Central memory CD4-positive, alpha-beta T cell (primary cell): ENCODE measurements at places on chromosomes 7 and 10.

GRCh38 chr7:151053096-151053495 is 4.6 kb downstream of the CDK5 start:
- no peak for DNase-seq

DNA sequence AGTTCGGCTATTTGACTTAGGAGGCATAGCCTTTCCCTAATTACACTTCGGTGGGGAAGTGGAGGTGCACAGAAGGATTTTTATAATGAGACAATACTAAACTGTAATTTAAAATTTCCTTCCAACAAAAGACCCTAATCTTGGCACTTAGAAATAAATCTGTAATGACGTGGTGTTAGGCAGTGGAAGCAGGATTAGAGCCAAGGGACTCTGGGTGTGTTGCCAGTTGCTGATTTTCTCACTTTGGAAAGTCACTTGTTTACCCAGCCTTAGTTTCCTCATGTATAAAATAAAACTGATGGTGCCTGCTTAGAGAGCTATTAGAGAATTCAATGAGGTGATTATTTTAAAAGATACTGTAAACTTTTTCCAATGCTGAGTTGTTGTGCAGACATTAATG is 287.2 kb downstream of the AUTS2 start:
- no peak for DNase-seq

GRCh38 chr7:81226234-81226633 is 307.4 kb upstream of the SEMA3C start:
- DNase-seq, result no peak

DNA sequence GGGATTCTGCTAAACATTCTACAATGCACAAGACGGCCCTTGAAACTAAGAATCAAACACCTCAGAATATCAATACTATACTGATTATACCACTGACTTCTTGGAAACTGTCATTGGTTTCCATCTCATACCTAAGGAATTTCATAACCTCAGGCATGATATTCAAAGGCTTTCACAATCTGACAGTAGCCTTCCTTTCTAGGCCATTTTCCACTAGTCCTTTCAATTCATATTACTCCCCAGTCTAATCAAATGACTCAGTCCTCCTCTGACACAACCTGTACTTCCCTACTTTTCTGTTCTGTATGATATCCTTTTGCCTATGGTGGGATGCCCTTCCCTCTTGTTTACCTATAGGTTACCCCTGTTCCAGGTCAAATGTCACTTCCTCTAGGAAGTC is 48.3 kb downstream of the CSTF2T start:
- no peak for DNase-seq

DNA sequence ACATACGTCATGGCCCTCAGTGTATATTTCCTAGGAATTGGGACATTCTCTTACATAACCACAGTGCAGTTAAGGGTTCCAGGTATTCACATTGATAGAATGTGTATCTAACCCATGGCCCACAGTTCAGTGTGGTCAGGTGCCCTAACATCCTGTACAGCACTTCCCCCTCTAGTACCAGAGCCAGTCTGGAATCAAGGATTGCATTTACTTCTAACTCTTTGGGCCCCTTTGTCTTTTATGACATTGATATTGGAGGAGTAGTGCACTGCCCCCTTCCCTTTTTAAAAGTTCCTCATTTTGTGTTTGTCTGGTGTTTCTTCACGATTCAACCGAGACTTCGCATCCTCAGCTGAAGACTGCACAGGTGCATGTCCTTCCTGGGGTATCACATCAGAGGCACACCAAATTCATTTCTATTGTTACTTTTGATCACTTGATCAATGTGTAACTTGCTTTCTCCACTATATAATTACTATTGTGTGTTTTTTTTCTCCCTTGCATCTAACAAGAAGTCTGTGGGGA is 22.4 kb upstream of the NPFFR1 start:
- DNase-seq, result no peak

DNA sequence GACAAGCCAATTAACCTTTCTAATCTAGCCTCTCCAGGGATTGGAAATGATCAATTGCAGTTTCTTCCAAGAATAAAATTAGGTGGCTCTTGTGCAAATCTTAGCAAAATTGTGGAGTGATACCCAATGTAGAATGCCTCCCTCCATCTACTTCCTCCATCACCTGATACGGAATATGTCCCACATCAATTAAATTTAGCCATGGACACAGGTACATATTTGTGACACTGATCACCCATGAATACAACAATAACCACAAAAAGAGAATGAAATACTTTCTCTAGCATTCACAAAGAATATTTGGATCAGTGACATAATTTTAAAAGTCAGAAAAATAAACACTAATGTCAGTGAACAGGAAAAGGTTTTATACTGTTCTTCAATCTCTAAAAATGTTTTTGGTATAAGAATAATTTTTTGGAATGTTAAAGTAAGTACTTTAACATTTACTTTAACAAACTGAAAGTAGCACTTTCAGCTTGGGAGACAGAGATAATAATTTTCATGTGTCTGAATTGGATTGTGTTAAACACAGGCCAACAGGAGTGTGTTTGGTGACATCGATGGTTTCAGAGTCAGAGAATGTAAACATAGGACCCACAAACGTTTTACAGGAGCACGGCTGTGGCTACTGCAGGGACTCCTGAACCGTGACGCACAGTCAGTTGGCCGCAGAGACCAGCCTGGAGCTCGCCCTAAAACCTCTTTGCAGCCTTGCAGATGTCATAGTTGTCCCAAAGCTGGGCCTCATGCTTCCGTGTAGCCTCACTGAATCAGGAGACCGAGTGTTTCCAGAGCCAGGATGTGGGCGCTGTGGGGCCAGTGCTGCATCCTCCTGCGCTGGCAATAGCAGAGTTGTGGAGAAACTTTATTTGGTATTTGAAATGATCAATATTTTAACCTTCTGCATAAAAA is 7.2 kb downstream of the RBM20 start:
- DNase-seq, result no peak

DNA sequence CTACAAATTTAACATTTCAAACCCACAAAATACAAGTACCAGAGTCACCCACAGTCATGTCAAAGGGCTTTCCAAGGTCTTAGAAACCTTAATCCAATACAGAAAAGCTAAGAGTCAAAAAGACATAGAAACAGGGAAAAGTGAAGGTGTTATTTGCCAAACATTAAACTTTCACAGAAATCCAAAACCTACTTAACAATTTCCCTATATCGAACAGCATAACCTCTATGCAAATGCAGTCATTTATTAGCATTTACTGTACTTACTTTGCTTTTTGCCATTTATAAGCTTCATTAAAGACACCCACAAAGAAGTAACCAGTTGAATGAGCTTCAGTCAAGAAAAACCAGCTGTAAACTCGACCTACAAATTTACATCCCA is 1.6 kb downstream of the PANK1 start:
- DNase-seq, result no peak

GRCh38 chr10:11318826-11319598 is 292.4 kb downstream of the USP6NL start:
- no peak for DNase-seq

DNA sequence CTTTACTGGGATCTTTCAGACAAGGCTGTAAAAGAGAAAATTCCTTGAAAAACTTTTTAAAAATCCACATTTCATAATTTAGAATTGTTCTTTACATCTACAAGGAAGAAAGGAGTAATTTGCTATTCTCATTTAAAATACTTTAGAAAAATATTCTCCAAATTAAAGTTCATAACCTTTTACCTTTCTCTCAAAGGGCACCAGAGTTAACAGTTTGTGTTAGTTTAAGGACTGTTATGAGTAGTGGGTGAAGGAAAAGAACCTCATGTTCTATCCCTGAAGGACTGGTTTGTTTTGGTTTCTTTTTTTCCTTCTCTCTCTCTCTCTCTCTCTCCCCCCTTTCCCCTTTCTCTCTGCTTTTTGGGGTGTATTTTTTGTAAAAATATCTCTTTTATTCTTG is 4.1 kb downstream of the AGMO start:
- no peak for DNase-seq

DNA sequence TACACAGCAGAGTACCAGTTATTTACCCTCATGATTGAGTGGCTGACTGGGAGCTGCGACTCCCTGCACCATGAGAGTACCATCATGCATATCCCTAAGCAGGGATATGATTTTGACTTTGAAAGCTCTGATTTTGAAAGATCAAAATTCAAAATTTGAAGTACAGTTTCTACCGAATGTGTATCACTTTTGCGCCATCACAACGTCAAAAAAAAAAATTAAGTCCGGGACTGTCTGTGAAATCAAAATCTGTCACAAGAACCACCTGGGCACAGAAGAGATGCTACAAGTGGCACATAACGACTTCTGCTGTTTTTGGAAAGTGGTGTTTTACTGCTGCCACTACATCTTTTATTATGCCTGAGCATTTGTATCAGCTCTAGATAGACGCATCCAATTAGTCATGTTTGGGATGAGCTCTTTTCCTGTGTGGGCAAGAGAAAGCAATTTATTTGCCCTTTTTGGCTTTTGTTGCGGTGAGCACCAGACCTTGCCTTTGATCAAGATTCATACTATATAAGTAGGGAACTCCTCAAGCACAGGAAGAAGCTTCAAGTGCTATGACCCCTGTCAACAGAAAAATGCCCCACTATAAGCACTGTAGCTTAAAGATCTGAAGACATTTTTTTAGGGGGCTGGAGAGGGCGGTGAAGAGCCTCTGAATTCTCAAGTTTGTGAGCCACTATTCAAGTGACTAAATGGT is 10.7 kb downstream of the MTPN start:
- DNase-seq, result no peak

DNA sequence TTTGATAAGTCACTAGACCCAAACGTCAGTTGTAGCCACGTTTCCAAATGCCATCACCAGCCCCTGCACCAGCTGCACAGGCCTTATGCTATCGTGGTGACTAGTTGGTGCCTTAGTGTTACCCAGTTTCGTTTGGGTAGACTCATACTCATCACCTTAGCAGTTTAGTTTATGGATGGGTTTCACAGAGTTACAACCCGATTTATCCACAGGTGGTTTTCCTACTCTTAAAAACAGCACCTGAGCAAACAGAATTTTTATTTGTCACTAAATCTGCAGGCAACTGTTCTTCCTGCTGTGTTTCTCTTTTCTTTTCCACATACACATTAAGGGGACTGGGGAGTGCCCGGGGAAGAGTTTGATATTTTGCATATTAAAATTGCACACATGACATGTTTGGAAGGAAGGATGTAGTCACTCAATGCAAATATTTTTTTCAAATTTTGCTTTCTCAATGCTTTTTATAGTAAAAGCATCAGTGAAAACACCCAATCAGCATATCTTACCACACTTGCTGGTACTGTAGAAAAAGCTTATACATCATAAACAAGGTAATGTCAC is 41.6 kb downstream of the PDSS1 start:
- DNase-seq, result no peak

DNA sequence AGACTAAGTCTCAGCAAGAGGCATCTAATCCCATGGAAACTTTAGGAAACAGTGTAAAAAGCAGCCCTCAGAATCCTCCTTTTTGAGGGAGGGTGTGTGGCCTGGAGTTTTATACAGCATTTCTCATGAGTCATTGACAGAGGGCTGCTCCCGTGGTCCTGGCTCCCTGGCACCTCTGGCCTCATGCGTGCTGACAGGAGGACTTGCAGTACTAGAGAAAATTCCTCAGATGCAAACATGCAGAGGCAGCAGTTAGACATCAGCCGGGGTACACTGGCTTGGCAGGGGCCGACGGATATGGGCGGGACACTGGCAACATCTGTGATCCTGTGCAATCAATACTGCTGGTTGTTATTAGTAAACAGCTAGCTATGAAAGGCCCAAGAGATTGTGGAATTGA is 925.1 kb upstream of the CELF2 start:
- DNase-seq, result no peak
